ENCODE measurements at places on chromosomes 2 and 18. TPM values are rescaled to one million over a fixed set of nuclear protein-coding genes. Genes with fewer than 3 reads are reported as not detected.

DNA sequence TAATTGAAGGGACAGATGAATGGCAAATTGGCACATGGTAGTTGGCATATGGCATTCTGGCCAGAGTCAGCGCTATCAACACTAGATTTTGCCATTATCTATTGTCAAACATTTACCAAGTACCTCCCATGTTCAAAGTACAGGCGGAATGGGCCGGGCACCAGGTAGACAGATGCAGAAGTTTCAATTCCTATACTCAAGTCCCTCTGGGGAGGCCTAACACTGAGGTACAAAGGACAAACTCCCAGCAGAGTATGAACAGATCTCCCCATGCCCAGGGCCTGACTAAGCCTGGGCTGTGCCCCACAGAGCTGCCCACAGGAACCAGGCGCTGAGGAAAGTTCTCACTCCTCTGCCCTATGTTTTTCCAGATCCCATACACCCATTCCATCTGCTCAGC, 257.5 kb upstream of the KLHL29 start:
- no peak for DNase-seq

Gene FBLN7
- total RNA-seq = 1.9 TPM

- DNase-seq = no peak
Measured at GRCh38 chr2:212034841-212035585, 503.6 kb downstream of the ERBB4 start.

GRCh38 chr2:28341208-28341891, 51.3 kb upstream of the FOSL2 start:
- no peak for DNase-seq

DNA sequence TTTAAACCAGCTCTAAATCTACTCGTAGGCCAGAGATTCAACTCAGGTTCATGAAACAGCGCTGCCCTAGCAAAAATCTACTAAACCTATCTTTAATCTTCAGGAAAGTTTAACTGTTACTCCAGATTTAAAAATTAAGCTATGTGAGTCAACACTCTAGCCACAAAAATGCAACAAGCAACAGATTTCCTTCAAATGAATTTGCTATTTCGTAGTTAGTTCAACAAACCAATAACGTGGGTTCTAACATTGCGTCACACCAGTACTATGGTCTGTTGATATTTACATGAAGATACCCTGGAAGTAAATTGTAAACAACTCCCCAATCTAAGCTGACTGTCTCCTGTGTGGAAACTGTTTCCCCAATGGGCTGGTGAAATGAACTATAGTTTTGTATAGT, 71.2 kb downstream of the FIGN start:
- DNase-seq = no peak

DNA sequence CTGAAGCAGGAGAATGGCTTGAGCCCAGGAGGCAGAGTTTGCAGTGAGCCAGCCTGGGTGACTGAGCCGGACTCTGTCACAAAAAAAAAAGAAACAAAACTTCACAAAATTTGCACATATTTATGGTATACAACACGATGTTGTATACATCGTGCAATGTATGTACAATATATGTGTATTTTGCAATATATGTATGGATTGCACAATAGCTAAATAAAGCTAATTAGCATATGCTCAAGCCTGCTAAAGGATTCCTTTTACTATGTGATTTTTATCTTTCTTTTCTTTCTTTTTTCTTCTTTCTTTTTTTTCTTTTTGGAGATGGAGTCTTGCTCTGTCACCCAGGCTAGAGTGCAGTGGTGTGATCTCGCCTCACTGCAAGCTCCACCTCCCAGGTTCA, 368.0 kb upstream of the FAM98A start:
- DNase-seq = no peak

DNA sequence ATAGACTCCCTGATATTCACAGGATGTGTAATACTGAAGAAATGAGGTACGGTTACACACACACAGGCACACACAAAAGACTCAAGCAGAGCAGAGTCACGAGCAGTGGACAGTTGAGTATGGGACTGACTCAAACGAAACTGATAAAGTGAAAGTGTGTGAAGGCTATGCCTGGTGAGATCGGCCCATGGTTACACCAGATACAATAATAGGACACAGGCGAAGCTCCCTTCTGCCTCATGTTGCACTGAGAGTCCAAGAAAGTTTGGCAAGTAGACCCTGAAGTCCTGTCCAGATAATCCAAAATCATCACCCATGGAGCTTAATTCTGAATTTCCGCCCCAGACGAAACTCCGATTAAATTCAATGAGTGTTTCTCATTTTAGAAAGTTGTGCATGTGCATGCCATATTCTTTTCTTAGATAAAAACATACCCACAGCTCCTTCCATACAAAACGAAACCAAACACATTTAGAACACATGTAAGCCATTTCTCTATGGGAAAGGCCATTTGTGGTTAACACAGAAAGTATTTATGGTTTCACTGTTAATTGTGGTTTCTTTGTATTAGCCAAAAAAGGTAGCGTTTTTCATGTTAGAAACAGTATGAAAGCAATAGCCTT, 567.6 kb downstream of the PLCL1 start:
- DNase-seq = no peak

DNA sequence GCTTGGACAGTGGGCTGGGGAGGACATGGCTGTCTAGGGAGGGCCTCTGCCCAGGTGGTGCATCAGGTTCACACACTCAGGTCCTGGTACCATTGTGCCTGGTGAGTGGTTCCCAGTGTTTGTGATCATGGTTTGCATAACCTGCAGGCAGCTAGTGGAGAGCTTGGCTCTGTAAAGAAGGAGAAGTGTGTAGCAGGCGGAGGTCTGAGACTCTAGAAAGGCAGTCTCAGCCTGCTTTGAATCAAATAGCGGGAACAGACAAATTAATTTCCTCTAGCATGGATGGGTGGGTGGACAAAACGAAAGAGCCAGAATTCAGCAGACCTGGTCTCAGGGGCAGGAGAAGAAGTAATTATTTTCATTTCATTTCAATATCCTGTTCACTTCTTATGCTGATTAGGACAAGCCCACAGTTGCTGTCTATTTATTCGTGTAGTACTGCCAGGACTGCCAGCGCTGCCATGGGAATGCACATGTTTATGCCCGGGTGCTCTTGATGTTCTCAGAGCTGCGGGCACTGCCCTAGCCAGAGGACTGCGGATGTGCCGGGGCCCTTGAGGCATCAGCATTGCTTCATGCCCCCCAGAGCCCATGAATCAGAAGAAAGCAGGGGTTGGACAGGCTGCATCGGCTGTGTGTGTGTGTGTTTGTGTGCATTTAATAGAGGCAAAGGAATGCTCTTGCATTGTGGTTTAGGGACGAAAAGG, 45.4 kb upstream of the DLX2 start:
- no peak for DNase-seq

Gene TMEM178A
- 12.9 TPM for total RNA-seq

GRCh38 chr2:6368281-6368680, 497.4 kb downstream of the CMPK2 start:
- no peak for DNase-seq

Gene RAB17
- total RNA-seq = 2.1 TPM

Gene ACTG2
- total RNA-seq = 6.3 TPM

GRCh38 chr18:58076052-58076451, 32.0 kb downstream of the NEDD4L start:
- no peak for DNase-seq

DNA sequence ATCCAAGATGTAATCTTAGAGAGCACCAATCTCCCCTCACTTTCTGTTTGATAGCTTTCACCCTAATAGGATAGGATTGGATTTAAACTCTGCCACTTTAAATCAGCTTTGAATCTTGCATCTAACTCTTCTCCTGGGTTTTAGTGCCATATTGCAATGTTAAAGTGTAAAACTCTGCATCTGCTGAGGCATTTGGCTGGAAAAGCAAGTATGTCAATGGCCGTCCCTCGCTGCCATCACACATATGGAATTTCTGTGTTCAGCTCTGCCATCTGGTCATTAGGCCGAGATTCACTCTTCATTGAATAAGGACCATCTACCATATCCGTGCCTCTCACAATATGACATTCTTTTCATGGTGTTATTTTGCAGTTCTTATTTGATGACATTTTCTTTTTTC, 728.1 kb upstream of the PIK3C3 start:
- DNase-seq = no peak

Gene SERPINB2
- total RNA-seq = not detected

- no peak for DNase-seq
Measured at GRCh38 chr2:168254158-168254935, 7.0 kb upstream of the STK39 start.

GRCh38 chr2:73292906-73293533, 328 bp downstream of the EGR4 start:
- DNase-seq = no peak

Gene GTF2A1L
- 9.9 TPM for total RNA-seq

Gene ATP5F1A
- 365 TPM for total RNA-seq

Gene TET3
- total RNA-seq = 4.3 TPM

Gene CMPK2
- 11.4 TPM for total RNA-seq

Gene PDCD1
- 0.42 TPM for total RNA-seq

DNA sequence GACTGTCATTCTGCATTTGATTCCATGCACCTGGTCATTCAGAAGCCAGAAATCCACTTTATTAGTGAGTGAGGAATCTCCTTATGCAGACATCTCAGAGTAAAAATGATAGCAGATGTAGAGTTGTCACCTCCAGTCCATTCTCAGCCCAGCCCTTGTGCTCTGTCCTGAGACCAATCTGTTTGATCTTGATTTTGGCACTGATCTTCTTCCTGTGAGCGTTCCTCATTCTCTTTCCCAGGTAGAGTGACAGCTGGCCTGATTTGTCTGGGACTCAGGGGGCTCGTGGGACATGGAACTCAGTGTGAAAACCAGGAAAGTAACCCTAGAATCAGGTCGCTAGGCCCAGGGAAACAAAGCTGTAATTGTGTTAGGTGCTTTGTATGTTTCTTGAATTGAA, 8.9 kb downstream of the ARHGAP25 start:
- DNase-seq = no peak

Gene XDH
- not detected for total RNA-seq

- DNase-seq = no peak
Measured at GRCh38 chr2:55175254-55176093, 56.6 kb downstream of the CLHC1 start.

DNA sequence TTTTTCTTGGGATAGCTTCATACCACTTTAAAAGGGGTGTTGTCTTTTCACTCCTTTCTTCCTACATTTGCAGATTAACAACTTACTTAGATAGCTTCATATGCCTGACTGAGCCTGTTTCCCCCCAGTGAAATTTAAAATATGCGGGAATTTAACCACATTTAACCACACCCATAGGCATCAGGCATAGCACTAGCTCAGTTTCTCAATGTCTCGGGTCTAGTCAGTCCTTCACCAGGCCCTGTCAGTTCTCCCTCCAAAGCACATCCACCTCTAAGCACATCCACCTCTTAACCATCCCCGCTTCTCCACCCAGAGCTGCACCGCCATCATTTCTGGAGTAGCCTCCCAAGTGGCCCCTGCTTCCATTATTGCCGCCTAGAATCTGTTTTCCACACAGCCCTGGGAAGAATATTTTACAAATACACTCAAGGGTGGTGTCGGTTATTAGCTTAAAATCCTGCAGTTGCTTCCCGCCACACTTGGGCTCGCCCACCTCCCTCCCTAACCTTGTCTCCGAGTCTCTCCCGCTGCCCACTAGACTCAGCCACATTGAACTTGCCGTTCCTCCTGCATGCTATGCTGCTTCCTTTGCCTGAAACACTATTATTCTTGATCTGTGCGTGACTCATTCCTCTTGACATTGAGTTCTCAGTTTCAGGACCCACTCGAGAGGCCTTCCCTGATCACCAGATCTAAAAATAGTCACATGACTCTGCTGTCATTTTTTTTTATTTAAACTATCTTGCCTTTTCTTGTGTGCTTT, 68.3 kb downstream of the SPTBN1 start:
- no peak for DNase-seq

- no peak for DNase-seq
Measured at GRCh38 chr2:160039166-160039903, 23.1 kb downstream of the PLA2R1 start.

DNA sequence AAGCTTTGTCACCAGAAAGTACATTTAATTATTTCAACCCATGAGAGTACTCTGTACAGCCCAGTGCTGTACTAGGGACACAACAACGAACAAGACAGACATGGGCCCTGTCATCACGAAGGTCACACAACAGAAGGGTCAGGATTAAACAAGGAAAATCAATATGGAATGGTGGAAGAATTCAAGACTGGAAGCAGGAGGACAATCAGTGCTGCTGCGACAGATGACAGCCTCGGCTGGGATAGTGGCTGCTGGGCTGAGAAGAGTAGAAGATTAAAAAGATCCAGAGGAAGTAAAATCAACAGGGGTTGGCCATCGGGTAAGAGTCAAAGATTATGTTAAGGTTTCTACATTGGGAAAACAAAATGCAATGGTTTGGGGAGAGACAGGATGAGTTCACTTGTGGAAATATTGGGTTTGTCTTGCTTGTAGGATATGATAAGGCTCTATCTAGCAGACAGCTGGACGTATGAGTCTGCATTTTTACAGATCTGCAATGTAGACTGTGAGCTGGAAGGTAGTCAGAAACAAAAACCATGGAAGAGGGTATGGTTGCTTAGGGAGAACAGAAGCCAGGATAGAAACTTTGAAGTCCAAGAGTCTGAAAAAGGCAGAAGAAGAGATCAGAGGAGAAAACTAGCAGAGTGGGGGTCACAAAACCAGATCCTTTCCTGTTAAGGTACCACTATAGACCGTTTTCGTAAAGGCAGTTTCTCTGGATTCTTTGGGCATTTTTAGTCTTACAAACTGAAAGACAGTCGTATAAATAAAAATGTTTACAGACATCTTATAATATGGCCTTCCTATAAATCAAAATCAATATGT, 84.1 kb downstream of the PRELID3A start:
- no peak for DNase-seq

GRCh38 chr18:22063102-22063501, 106.3 kb upstream of the GATA6 start:
- no peak for DNase-seq

DNA sequence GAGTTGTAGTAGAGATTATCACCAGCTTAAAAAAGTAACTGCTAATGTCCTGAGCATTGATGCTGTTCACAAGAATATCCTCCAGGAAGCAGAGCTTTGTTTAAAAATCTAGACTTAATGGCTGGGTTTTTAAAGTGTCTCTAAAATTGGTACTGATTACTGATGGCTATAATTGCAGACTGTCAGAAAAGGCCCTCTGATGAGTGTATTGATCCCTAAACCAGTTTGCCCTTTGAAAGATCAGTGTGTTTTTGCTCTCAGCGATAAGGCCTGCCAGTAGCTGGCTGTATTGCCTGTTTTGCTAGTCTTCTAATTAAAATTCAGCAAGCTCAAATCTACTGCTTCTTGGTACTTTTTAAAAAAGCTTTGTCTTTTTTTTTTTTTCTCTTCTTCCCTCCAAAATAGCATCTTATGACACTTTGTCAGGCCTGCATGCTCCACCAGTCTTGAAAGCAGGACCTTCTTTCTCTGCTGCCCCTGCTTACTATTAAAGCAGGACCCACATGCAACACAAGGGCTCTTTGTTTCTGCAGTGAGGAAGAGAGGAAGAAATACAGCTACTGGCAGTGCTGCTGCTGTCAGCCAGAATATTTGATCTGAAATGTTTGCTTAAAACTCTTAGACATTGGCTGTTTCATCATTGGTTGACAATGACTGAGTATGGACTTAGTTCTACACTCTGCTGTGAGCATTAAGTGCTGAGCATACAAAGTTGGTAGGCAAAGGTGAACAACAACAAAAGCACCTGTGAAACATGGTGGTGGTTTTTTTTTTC, 1.8 kb downstream of the SEC11C start:
- DNase-seq = no peak

All from tibial nerve (tissue), 4 donors.